ENCODE measurements at places on chromosomes 5 and 9.

DNA sequence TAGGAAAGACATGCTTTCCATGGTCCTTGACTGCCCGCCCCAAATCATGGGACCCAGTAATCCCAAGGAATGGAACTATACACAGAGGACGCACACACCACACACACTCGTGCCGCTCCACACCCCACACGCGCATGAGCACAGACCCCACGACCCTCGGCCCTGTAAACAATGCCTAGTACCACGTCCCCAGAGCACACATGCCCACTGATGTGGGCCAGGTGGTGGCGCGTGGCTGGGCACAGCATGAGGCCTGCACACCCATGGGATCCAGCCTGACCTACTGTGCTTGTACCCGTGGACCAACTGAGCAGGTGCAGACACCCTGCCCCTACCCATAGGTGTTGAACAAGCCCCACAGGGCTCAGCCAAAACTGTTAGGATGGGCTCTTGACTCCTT, 739 bp downstream of the DBH start:
- no peak for DNase-seq

DNA sequence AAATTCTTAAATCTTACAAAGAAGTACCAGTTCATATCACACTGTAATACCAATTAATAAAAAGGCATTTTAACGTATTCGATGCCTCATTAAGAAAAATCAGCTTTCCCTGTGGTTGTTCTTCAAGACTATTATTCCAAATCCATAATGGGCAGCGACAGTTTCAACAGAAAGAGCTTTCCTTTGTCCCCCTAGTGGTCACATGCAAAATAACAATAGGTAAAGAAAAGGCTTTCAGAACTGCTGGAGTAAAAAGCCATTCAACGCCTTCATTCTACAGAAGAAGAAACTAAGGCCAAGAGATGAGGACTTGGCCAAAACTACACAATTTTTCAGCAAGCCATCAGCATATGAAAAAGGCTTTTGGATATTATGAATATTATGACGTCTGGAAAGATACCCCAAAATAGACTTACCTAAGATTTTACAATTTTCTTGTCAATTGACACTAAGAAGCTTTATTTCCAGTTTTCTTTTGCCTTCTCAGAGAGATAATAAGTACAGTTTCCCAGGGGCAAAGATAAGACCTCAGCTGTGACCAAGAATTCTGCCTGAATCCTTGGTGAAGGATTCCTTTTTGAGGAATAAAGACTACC, 6.7 kb upstream of the CDH6 start:
- DNase-seq, result peak; percentile 40

GRCh38 chr5:139512786-139513390, 30.3 kb upstream of the STING1 start:
- DNase-seq, result no peak

GRCh38 chr5:2258861-2259260, 376.1 kb upstream of the IRX4 start:
- DNase-seq, result no peak

GRCh38 chr5:2675548-2675947, 75.9 kb downstream of the IRX2 start:
- DNase-seq, result no peak

- peak; percentile 78 for DNase-seq
Observed at GRCh38 chr5:73448463-73449136, at the start of gene FOXD1. FOXD1 (minus strand) TSS chr5:73448777; CDS start chr5:73448362, 415 bp downstream.

DNA sequence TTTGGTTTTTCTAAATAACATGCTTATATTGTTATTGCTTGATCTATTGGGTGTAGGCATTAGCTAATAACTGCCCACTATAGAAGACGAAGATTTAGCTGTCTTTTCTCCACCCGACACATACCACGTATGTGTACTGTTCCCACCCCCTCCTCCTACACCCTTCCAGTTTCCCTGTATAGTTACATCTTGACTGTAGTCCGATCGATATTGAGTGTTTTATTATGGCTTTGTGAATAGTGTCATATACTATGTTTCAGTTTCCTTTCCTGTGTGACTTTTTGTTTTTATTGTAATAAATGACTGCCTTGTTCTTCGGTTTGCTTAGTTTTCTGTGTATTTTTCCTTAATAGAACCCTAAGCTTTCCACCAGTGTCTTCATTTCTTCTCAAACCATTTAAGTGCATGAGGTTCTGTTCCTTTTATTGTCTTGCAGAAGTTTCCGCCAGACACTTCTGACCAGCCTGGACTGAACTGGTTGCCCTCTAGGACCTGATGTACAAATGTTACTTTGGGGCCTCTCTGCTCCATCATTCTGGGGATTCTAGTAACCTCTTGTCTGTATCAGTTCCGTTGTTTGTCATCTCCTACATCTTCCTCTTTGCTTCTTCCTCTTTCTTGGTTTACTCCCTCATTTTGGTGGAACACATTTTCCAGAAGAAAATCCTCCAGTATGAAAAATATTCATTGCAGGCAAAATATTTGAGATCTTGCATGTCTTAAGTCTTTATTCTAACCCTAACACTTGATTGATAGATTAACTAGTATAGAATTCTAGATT, 61.8 kb downstream of the PRKACG start:
- peak; percentile 61 for DNase-seq

DNA sequence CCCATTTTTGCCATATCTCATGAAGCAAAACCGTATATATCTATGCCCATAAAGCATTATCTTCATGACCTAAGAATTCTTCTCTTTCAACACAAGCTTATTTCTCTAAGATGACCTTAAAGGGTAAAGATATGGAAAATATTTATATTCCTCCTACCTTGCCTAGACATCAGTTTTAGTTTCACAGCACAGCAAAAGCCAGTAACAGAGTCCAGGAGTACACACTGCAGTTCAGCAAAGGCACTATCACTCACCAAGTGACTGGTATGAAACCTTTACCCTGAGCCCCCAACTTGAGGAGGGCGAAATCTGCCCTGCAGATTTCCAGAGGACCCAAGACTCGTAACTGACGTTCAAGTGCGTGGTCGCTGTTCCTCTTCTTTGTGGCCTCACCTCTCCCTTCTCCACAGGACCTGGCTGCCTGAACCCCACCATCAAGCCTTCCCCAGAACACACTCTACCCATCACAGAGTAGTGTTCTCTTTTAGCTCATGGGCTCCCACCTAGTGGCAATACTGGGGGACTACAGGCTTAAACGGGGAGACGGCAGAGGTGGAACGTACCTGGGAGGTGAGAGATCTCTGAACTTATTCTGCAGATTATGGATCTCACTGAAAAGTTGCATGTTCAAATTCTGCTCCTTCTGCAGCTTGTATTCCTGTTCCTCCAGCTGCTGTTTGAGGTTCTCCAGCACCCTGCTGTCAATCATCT, 141.0 kb downstream of the CDK5RAP2 start:
- DNase-seq, result no peak

- DNase-seq, result no peak
Observed at GRCh38 chr5:99005506-99005905, 76.7 kb upstream of the CHD1 start.

DNA sequence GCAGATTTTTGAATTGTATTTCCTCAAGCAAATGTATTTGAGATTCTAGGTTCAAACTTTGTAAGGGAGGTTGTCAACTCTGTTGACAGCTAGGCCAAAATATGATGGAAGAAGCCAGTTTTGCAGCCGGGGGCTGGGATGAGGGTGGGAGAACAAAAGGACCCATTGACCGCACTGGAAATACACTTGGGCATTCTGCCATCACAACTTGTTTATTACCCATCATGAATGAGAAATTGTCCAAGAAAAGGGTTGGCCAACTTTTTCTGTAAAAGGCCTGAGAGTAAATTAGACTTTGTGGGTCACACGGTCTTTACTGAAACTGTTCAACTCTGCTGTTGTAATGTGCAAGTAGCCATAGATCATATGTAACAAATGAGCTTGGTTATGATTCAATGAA, 221.3 kb upstream of the KLF9 start:
- no peak for DNase-seq

DNA sequence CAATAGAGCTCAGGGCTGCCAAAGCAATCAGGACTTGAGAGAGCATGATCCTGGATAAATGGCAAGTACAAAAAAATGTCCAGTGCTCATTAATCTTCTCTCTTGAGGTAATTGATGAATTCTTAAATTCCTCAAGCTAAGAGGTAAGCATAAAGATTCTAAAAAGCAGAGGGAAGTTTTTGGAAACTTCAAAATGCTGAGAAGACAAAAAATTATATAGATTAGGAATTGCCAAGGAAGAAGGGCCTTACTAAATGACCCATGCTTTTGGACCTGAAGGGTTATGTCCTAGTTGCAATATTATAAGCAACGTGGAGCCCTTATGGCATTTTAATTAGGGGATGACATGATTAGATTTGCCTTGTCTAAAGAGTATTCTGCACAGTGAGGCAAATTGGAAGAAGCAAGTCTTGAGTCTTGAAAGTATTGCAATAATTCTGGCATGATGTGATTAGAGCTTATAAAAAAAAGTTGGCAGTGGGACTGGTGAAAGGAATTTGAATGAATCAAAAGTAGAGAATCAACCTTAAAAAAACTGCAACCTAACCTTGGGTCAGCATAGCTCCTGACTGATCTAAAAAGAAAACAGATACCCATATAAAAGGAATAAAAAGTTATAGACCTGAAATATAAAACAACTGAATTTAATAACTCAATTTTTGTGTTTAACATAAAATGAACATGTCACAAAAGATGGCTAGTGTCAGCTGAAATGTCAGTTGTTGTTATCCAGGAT, 323.8 kb upstream of the ARRDC3 start:
- no peak for DNase-seq

GRCh38 chr5:28254846-28255245, 1216.5 kb upstream of the CDH9 start:
- DNase-seq, result no peak

- DNase-seq, result no peak
Observed at GRCh38 chr5:161286066-161286655, 260.4 kb downstream of the GABRB2 start.

DNA sequence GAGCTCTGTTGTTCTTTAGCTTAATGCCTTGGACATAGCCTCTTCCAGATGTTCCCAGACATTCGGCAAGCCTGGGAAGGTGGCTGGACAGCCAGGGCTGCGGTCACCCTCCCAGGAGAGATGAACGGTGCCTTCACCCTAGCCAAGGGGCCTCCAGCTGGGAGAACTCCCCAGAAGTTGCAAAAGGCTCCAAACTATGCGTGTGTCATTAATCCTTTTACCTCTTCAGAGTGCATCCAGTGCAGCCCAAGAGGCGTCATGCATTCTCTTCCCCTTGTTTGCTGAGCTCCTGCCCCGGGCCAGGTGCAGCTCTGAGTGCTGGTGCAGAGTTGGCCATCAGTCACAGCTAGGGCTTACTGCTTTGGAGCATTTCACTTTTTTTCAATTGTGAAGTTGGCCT, 22.8 kb downstream of the HMCN2 start:
- DNase-seq, result no peak

DNA sequence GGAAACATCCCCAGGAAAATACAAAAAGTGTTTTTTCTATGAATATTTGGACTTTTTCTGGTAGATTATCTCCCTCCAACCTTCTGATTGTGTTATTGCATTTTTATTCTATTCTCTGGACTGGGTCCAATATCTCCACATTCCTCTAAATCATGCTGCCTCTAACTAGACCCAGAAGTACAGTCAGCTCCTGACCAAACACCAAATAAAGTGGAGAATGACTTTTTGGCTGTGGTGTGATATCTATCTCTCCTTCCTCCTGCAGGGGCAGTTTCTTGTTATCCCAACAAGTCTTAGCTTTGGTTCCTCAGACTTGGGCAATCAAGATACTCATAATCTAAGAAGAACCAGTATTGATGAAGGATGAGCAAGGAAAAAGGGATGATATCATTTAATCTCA, 3.2 kb upstream of the RAI14 start:
- DNase-seq, result no peak

DNA sequence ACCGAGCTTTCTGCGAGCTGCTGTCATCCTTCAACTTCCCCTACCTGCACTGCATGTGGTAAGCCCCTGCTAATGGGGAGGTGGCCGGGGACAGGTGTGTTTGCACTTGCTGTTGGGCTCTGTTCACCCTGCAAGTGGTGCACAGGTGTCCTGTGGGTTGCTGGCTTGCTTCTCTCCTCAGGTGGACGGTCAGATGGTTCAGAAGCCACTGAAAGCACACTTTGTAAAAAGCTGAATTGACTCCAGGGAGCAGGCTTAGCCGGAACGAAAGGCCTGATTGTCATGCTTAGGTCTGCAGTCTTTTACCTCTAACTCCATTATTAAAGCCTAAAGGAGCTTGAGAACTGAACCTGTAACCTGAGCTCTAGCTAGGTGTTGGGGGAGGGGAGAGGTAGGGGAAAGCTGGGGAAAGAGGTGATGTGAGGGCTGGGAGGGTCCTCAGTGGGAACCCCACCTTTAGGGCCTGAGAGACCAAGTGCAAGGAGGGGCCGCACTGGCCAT, 37.6 kb downstream of the ACER2 start:
- DNase-seq, result no peak

DNA sequence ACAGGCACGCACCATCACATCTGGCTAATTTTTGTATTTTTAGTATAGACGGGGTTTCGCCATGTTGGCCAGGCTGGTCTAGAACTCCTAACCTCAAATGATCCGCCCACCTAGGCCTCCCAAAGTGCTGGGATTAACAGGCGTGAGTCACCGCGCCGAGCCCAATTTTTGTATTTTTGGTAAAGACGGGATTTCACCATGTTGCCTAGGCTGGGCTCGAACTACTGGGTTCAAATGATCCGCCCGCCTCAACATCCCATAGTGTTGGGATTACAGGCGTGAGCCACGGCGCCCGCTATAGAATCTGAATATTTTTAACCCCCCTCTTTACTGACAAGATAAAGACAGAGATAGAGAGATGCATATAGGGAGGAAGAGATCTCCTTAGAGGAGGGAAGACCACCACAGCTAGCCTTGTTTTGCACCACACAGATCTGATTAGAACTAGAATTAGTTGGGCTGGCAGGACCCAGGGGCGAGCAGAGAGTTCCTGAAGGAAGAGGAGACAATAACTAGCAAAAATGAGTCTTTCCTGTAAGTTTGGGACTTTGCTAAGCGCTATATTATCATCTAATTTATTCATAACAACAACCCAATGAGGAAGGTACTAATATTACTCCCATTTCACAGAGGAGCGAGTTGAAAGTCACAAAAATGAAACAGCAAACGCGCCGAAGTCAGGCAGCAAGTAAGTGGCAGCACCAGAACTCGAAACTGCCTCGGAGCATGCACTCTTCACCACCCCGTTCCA, 1.5 kb upstream of the ANKHD1 start:
- DNase-seq, result no peak

GRCh38 chr5:15789642-15790041, 289.7 kb downstream of the FBXL7 start:
- DNase-seq, result no peak

GRCh38 chr5:153365547-153365946, 124.9 kb upstream of the GRIA1 start:
- no peak for DNase-seq

- no peak for DNase-seq
Observed at GRCh38 chr9:129852579-129852978, 17.3 kb downstream of the USP20 start.

- no peak for DNase-seq
Observed at GRCh38 chr5:134118212-134118835, 3.8 kb downstream of the TCF7 start.

GRCh38 chr5:73365990-73366667, 82.4 kb downstream of the FOXD1 start:
- no peak for DNase-seq

- peak; percentile 25 for DNase-seq
Observed at GRCh38 chr9:121707477-121708424, 56.3 kb downstream of the DAB2IP start.
